ENCODE measurements at places on chromosomes 13 and 19.

DNA sequence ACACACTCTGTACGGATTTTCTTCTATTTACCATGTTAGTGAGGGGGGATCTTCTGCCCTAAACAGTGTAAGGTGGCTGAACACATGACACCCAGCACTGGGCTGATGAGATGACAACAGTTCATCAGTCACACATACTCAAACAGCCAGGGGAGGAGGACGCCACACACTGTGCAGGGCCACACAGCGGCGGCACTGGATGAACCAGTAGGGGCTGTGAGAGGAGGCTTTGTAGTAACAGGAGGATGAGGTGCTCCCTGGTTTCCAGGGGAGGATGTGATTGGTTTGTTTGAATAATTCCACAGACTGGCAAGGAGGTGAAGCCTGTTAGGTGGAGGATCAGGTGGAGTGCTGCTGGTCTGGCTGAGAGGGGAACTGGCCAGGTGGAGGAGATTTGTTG lies 16.3 kb upstream of the GTF3A start:
- no peak for DNase-seq

GRCh38 chr13:51067706-51068105 lies 43.4 kb downstream of the C13orf42 start:
- DNase-seq: no peak

DNA sequence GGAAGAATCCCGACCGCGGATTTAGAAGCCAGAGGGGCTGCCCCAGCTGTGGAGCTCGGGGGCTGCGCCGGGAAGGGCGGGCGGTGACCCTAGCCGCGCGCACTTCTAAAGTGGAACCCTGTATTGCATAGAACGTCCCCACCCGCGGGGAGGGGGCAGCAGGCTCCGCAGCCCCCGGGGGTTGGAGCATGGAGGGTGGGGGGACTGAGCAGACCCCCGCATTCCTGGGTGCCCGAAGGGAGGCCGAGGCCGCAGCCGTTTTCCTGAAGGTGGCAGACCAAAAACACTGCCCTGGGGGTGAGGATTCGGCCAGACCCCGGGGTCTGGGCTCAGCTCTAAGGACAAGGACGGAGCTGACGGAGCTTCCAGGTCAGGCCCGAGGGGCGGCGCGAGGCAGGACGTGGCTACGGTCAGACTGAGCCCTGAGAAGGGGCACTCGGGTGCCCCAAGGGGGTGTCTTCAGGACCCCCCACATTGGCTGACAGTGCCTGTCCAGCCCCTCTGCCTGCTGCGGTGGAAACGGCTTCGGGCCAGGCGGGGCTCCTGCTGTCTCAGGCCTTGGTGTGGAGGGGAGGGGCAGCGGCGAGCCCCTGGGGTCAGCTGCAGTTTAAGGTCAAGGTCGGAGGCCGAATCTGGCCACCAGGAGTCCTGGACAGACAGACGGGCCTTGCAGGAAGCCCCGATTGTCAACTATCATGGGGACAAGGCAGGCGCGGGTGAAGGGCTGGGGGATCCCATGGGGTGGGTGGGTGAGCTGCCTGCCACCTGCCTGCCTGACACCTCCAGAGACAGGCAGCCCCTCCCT lies 12.6 kb downstream of the MKNK2 start:
- DNase-seq: no peak

DNA sequence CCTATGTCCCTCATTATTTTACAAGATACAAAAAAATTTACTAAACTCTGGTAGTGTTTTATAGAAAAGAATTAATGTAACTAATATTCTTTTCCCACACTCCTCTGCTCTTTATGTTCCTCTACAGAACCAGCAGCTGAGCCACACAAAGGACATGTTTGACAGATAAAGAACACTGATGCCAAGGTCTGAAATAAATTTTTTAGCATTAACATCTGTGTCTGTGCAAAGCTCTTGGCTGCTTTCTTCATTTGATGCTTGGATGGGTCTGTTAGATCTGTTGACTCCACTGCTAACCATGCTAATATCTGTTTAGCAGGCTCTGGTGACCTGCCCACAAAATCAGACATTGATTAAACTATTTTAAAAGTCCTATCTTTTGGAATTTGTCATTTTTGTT lies 2363.8 kb downstream of the PCDH9 start:
- no peak for DNase-seq

GRCh38 chr13:95568131-95568530 lies 15.6 kb downstream of the CLDN10 start:
- DNase-seq: no peak

DNA sequence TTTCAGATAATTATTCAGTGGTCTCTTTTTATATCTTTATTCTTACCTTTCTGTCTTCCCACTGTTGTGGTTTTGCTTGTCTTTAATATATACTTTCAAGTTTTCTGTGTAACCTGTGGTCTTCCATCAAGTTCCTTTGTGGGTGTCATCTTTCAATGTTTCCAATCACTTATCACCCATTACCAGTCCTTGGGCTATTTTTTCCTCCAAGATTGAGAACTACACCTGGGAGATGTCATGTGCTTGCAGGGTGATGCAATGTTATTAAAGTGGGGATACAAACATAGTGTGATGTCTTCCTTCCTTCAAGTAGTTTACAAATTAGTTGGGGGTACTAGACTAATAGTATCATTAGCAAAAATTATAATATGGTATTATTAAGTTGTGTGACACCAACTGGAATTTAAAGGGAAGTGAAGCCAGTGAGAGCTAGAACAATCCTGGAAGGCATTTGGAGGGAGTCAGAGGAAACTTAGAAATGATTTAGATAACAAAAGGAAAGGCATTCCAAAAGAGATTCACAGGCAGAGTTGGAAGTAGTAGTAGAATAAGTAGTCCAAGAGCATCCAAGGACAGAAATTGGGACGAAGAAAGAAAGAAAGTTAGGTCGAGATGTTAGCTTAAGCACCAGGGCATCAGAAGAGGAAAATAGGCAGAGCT lies 3.4 kb downstream of the FNDC3A start:
- no peak for DNase-seq

- peak; percentile 54 for DNase-seq
These were observed 231.3 kb downstream of the TBC1D4 start for GRCh38 chr13:75250526-75251178.

GRCh38 chr19:16878181-16878965 lies 10.4 kb upstream of the F2RL3 start:
- no peak for DNase-seq

GRCh38 chr19:15511671-15512424 lies 3.5 kb downstream of the CYP4F22 start:
- no peak for DNase-seq

DNA sequence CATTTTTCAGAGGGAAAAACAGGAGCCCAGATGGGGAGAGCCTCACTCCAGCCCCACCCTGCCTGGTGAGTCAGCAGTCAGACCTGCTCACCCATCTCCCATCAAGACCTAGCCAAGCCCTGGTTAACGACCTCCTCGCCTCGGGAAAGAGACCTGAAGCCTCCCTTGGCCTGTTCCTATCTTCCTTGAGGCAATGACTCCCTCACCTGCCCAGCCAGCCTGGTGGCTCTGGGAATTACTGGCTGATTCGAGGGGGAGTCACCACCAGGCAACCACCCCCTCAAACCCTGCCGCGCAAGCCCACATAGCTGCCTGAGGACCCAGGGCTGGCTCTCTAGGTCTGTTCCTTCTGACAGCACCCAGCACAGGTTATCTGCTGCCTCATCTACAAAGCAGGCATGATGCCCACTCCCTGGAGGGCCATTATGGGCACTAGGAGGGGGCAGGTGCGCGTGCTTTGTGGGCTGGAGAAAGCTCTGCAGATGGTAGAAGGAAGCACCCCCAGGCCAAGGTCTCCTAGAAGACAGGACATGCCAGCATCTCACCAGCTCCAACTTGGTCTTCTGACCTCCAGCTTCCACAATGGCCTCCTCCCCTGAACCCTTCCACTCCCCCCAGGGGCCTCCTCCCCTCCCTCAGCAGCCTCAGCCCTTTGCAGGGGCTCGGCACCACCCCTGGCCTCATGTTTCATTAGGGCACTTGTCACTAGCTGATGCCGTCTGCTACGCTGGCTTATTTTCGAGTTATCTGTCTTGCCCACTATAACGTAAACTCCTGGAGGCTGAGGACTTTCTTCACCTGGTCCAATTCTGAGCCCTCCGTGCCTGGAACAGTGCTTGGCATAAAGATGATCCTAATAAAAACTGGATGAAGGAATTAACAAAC lies 10.4 kb downstream of the DEDD2 start:
- peak; percentile 83 for DNase-seq

DNA sequence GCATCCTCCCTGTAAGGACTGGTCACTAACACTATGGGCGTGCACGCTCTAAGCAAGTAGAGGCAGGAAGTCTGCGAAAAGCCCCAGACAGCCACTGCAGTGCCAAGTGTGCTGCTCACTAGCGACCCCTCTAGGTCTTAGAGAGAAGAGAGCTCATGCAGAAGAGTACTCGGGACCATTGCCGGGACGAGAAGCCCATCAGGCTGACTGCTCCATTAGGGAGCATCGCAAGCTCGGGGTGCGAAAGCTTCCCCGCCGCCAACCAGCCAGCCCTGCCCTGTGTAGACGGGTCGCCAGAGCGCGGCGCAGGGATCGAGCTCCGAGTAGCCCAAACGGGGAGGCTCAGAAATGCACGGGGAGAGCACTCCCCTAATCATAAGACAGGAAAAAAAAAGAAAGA lies 16.6 kb downstream of the POU4F1 start:
- DNase-seq: no peak

- DNase-seq: no peak
These were observed 11.2 kb upstream of the ATG4D start for GRCh38 chr19:10532457-10532856.

GRCh38 chr19:12656899-12657571 lies 9.5 kb downstream of the MAN2B1 start:
- no peak for DNase-seq

- peak; percentile 24 for DNase-seq
These were observed 29.9 kb upstream of the MUC16 start for GRCh38 chr19:9040131-9040530.

GRCh38 chr13:101415358-101416174 lies 742 bp downstream of the NALCN start:
- no peak for DNase-seq

DNA sequence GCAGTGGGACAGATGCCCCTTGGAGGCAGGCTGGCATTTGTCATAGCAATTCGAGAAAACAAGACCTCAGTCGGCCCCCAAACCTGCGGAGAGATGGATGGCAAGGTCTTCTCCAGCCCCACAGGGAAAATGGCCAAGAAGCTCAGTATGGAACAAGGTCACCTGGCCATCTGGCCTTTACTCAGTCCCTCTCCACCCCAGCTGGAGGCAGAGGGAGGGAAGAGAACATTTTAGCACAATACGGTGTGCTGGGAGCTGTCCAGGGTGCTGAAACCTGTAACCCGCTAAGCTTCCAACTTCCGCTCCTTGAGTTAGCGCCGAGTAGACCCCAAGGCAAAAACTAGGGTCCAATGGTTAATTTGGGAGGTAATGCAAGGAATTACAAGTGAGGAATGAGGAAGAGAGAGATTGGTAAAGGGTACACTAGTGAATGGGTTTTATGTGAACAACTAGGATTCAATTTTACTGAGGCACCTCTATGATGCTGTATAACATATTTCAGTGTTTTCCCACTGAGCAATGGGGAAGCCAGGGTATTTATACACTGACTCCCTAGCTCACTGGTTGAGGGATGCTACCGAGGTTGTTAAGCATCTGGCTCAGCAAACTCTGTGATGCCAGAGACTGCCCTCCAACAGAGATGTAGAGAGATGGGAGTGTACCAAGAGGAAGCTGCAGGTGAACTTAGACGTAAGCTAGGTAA lies 64.3 kb downstream of the CACNA1A start:
- DNase-seq: peak; percentile 38

DNA sequence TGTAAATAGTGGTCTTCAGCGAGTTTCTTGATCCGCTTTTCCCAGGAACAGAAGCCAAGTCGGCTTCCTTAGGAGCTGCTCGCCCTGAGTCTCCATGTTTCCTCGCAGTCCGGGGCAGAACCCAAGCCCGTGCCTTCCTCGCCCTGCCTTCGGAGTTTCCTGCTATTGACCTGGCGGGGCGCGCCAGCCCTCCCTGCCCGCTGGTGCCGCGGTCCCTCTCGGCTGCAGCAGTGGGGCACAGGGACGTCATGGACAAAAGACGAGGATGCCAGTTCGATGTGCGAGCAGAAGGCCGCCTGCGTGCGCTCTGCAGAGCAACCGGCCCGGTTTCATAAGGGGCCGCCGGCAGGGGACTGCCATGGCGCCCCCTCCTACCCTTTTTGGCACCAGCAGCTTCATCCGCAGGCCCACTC lies 156.6 kb downstream of the TM9SF2 start:
- DNase-seq: peak; percentile 33

GRCh38 chr19:6048348-6048747 lies 62.0 kb downstream of the RFX2 start:
- no peak for DNase-seq

- DNase-seq: no peak
These were observed 108.7 kb downstream of the SHISA2 start for GRCh38 chr13:25943081-25943480.

DNA sequence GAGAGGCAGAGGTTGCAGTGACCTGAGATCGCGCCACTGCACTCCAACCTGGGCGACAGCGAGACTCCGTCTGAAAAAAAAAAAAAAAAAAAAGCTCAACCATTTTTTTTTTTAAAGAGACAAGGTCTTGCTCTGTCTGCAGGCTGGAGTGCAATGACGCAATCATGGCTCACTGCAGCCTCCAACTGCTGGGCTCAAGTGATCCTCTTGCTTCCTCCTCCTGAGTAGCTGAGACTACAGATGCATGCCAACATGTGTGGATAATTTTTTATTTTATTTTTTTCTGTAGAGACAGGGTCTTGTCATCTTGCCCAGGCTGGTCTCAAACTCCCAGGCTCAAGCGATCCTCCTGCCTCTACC lies 10.3 kb downstream of the EHD2 start:
- DNase-seq: peak; percentile 75

GRCh38 chr13:22055259-22055658 lies 384.4 kb downstream of the FGF9 start:
- no peak for DNase-seq

- DNase-seq: no peak
These were observed 2668.2 kb upstream of the PCDH20 start for GRCh38 chr13:64083811-64084210.

GRCh38 chr13:37039896-37040295 lies 19.6 kb downstream of the SUPT20H start:
- DNase-seq: no peak

- no peak for DNase-seq
These were observed 239.7 kb upstream of the HTR2A start for GRCh38 chr13:47136504-47136941.

- peak; percentile 50 for DNase-seq
These were observed 3.7 kb upstream of the CSNK1A1L start for GRCh38 chr13:37109051-37109678.

- DNase-seq: peak; percentile 58
These were observed 30.8 kb upstream of the RFC3 start for GRCh38 chr13:33787051-33787591.

- DNase-seq: no peak
These were observed 386 bp downstream of the VAV1 start for GRCh38 chr19:6772866-6773322.

GRCh38 chr19:35558400-35559280 lies 4.8 kb downstream of the ATP4A start:
- no peak for DNase-seq

GRCh38 chr19:6047741-6048251 lies 62.5 kb downstream of the RFX2 start:
- peak; percentile 58 for DNase-seq

- peak; percentile 55 for DNase-seq
These were observed 47.6 kb upstream of the GPI start for GRCh38 chr19:34317311-34317927.

- no peak for DNase-seq
These were observed 27.6 kb downstream of the DHX34 start for GRCh38 chr19:47376589-47377144.
